ENCODE measurements at places on chromosomes 7 and 10. TPM values are rescaled to one million over a fixed set of nuclear protein-coding genes. Genes with fewer than 3 reads are reported as not detected.

GRCh38 chr10:88546497-88546896, 36.6 kb downstream of the RNLS start:
- ATAC-seq, result no peak

The MSS51 gene
- total RNA-seq, result 1.3 TPM

The ASB10 gene
- 0.46 TPM for total RNA-seq

The CYP3A7 gene
- 0.93 TPM for total RNA-seq

DNA sequence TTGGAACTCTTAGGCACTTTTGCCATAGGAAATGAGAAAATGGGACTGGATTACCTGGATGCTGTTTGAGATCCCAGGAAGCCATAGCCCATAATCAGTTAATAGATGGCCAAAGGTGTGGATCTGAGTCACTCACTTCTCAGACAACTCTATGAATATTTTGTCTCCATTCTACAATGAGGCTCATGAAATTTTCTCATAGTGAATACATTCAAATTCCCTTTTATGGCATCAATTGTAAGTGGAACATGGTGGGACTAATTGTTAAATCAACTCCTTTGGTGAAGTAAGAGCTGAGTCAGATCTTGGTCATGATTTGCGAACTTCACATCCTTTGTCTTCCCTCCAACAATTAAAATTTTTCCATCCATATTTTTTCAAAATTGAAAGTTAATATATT, 222.1 kb downstream of the ARL4A start:
- no peak for ATAC-seq

- ATAC-seq, result no peak
These were observed 51.1 kb upstream of the MEOX2 start for GRCh38 chr7:15737601-15738000.

All from motor neuron (in vitro differentiated cells).